ENCODE measurements at places on chromosomes 5 and 9. TPM values are rescaled to one million over a fixed set of nuclear protein-coding genes. Genes with fewer than 3 reads are reported as not detected.

GRCh38 chr9:106467865-106468164, 395.2 kb upstream of the ZNF462 start:
- no peak for DNase-seq

PCDHA3 gene
- total RNA-seq: 0.25 TPM

- no peak for DNase-seq
Observed at GRCh38 chr5:135457424-135458071, 5.4 kb upstream of the TIFAB start.

GRCh38 chr5:160181965-160182622, 47.2 kb upstream of the FABP6 start:
- no peak for DNase-seq

SUSD3 gene
- total RNA-seq: 6.8 TPM

DNA sequence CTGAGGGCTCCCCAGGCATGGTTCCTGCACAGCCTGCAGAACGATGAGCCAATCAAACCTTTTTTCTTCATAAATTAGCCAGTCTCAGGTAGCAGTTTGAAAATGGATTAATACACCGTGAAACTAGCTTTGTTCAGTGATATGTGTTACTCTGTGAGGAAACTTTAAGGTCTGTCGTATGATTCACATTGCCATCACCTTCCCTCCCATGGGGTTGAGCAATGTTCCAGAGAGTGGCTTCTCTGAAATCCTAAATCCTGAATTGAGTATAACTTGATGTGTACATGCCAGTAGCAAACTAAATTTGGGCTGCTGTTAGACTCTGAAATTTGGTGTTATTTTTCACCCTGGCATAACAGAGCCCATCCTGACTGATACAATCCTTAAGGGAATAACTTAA, 866.4 kb upstream of the C9orf72 start:
- no peak for DNase-seq

DNA sequence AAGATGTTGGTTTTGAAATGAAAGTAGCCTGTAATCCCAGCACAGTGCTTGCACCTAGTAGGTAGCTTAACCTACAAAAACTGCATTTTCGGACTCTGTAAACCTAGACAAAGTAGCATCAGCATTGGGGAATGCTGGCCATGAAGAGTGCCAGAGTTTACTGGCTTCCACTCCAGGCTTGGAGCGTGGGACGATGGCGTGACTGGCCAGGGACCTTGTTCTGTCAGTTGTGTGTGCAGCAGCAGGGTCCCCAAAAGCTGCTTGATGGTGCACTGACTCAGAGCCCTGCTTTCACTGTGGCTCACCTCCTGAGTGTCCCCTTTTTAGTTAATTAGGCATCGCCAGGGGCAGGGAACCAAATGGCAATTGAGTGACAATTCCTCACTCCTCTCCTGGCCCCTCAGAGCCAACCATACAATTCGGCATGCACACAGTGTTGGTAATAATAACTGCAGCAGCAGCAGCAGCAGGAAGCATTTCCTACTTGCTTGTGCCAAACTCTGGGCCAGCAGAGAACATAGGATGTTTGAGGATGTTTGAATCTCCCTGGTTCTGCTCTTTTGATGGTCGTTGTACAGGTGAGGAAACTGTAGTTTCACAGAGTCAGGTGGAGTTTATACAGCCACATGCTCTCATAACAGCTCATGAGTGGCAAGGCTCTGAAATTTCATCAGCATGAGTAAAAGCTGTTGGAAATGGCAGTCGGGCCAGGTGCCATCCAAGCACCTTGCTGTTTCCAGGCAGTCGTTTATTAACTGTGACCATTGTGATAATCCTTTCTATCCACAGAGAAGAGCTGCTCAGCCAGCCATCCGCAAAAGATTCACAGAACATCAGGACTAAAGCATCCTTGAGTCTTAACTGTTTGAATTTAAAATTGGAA, 4.2 kb downstream of the UBE2QL1 start:
- no peak for DNase-seq

GRCh38 chr5:76280494-76280893, 122.6 kb upstream of the IQGAP2 start:
- DNase-seq: no peak

FAXDC2 gene
- 35.6 TPM for total RNA-seq

PFDN1 gene
- 101 TPM for total RNA-seq

DNA sequence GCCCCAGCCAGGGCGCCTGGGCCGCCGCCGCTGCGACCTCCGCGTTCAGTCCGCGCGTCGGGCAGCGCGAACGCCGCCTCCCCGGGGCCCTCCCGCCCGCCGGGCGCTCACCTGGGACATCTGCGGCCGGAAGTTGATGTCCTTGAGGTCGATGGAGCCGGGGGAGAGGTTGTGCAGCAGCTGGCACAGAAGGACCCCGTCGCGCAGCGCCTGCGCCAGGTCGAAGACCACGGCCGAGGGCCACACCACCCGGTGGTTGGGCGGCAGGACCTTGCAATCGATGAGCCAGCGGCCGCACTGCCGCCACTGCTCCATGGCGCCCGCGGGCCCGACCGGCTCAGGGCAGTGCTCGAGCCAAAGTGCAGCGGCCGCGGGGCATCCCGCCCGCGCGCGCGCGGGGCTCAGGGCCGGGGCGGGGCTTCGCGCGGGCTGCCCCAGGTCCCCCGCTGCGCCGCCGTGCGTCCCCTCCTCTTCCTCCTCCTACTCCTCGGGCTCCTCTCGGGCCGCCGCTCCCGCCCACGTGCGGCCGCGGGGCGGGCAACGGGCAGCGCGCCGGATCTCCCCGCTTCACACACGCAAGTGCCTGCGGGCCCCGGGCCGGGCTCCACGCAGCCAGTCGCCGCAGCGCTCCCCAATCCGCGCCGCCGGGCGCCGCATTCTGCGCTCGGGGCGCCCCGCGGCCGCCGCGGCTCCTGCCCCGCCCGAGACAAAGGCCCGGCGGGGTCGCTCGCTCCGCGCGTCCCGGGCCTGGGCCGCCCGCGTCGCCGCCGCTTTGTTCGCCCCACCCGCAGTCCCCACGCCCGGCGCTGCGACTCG, at the start of gene VAV2:
Gene VAV2 (minus strand): TSS at position 361 of the 816 bp plus-strand sequence. CDS start 46 bp downstream, at position 315.
- DNase-seq: no peak

DNA sequence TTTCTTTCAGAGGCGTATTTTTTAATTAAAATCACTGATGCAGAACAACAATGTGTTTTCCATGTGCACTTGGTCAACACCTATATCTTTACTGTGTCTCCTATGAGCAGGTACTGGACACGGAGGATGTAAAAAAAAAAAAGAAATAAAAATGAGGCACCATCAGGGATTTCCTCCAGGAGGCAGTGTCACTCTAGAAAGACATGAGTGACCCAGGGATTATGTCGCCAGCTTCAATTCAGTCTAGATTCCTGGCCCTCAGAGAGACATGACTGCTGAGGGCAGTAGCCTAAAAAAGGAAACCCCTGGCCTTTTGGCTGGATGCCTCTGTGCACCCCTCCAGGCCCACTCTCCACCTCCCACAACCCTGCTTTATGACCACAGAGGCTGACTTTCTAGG, 18.3 kb upstream of the IL33 start:
- DNase-seq: no peak

CYLC2 gene
- total RNA-seq: not detected

All from omental fat pad (tissue), 4 donors.